ENCODE measurements at places on chromosomes 2 and 18.
A peak's percentile ranks its signal among the peaks of the same experiment; 100 is the strongest.

DNA sequence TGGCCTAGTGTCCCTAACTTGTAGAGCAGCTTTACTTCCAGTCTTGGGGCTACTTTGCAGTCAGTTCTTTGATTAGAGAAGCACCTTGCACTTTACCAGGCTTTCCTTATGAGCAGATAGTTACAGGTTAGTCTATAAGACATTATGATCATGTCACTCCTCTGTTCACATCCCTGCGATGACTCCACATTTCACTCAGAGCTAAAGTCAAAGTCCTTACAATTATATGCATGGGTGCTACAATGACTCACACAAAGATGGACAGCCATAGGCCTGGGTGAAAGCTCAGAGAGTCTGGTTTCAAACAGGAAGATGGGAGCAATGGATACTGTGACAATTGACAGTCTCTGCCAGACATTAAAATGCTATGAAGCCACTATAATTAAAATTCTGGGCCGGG is 27.1 kb upstream of the SSB start:
- no peak for DNase-seq

DNA sequence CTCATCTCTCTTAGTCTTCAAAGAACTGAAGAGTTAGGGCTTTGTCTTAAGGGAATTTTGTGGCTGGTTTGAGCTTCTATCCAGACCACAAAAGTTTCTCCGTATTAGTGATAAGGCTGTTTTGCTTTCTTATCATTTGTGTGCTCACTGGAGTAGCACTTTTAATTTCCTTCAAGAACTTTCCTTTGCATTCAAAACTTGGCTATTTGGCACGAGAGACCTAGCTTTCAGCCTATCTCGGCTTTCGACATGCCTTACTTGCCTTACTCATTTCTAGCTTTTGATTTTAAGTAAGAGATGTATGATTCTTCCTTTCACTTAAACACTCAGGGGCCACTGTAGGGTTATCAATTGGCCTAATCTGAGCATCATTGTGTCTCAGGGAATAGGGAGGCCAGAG is 29.9 kb downstream of the HDHD2 start:
- no peak for DNase-seq

GRCh38 chr2:71070294-71071093 is 2.0 kb downstream of the NAGK start:
- DNase-seq, result peak; percentile 30

- DNase-seq, result no peak
Observed at GRCh38 chr2:118686346-118686745, 161.1 kb downstream of the EN1 start.

DNA sequence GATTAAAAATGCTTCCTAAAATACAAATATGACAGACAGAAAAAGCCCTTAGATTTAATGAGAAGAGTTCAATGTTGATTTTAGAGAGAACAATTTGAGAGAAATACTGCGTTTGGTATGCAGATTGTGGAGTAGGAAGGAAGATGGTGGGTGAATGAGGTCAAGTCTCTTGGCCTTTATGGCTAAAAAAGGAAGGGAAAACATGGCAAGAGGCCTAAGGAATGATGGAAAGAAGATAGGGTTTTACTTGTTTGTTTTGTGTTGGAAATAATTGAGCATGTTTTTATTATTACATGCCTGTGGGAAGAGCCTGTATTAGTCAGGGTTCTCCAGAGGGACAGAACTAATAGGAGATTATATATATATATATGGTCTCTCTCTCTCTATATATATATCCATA is 318.1 kb downstream of the TRIB2 start:
- no peak for DNase-seq

DNA sequence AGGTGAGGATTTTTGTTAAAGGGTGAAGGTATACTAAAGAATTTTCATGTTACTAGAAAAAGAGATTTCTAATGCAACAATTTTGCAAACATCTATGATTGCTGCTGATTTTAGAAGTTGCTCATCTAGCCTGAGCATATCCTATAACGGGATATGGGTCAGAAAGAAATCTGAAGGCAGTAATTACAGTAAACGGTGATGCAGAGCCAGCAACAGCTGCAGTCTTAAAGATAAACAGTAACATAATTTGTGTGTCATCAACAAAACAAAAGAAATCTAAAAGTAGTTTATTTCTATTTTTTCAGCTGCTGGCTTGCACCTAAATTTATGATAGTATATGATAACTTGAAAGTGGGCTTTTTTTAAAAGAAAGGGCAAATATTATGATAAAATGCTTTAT is 215.7 kb downstream of the SLC4A10 start:
- no peak for DNase-seq

DNA sequence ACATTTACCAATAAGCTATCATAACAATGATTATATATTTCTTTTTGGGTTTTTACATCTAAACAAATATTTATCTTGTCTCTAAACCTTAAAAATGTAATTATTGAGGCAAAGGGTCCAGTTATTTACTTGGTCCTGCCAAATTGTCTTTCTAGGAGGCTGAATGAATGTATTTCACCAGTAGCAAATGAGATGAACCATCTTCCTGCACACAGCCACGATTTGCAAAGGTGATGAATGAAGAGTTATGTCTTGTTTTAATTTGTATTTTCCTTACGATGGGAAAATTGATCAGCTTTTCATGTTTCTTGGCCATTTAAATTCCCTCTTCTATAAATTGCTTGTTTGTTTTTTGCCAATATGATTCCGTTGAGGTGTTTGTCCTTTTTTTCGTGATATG is 1.4 kb downstream of the SP100 start:
- DNase-seq, result no peak

GRCh38 chr2:14120376-14120775 is 512.1 kb upstream of the LRATD1 start:
- no peak for DNase-seq

DNA sequence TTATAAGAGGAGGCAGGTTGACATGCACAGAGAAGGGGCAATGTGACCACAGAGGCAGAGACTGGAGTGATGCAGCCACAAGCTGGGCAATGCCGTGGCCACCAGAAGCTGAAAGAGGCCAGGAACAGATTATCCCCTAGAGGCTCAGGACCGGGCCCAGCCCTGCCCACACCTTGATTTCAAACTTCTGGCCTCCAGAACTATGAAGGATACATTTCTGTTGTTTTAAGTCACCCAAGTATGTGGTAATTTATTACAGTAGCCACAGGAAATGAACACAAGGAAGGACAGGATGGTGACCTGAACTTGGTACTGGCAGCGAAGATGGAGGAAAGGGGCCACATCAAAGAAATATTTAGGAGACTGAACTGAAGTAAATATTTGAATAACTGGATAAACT is 66.8 kb upstream of the RIOK3 start:
- no peak for DNase-seq

- no peak for DNase-seq
Observed at GRCh38 chr2:27282892-27283291, 663 bp downstream of the TRIM54 start.

- DNase-seq, result no peak
Observed at GRCh38 chr2:96431319-96431718, 73.8 kb downstream of the NEURL3 start.

DNA sequence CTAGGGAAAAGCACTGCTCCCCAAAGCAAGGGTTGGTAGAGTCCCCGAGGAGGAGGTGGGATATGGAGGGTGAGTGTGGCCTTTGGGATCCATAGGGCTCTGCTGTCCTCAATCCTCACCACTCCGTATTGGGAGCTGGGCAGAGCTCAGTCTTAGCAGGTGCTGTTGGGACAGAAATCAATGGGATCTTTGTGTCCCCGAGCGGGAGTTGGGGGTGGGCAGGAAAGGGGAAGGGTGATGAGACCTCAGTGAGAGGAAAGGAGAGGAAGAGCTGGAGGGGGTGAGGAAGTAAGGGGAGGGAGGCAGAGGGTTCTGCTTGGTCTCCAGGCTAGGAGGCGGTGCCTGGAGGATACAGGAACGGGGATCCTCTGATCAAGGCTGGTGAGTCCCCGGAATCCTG is 2.6 kb downstream of the ASIC4 start:
- no peak for DNase-seq

- no peak for DNase-seq
Observed at GRCh38 chr18:46315161-46315560, 211.0 kb downstream of the HAUS1 start.

DNA sequence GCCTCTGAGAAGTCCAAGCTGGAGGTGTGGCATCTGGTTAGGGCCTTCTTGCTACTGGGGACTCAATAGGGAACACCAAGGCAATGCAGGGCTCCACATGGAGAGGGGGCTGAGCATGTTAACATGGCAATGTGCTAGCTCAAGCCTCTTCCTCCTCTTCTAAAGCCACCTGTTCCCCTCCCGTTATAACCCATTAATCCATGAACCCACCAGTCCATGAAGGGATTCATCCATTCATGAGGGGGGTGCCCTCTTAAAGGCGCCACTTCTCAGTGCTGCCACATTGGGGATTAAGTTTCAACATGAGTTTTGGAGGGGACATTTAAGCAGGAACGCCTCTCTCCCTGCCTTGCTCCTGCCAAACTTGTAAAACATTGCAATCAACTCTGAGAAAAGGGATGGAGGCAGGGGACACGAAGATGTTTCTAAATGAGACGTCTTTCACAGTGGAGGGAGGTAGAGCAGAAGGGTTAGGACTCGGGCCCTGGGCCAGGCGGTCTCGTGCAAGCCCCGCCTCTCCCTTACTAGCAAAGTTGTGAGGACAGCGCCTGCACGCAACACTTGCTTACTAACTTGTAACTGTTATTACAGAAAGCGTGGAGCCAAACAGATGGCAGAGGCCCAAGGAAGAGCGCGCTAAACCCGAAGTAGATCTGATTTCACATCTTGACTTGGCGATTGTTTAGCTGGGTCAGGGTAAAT is 118.2 kb upstream of the ZNF516 start:
- DNase-seq, result no peak

DNA sequence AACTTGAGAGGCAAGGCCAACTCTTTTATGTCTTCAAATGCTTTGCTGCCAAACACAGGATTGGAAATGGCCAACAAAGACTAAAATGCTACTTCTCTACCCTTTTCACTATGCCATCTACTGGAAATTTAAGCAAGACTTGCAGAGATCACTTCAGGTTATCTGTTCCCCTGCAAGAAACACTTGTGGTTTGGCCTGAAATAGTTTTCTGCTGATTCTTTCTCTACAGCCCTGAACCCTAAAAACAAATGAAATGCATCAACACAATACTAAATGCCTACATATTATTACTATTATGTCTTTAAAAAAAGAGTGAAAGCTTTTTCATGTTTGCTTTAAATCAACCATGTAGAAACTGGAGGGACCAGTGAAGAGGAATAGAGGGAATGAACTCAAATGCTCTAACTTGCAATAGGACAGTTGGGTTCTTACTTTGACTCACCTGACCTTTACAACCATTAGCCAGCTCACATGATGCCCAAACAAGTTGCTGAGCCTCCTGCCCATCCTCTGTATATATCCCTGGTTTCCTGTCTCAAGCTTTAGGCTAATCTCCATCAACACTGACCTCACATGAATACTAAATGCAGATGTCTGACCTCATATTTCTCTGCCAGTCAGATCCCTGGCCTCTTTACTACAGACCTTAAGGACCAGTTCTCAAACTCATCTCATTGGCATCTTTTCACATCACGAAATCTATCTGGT is 17.5 kb upstream of the ADAM17 start:
- DNase-seq, result no peak

- DNase-seq, result no peak
Observed at GRCh38 chr2:114534116-114535084, 92.0 kb downstream of the DPP10 start.

DNA sequence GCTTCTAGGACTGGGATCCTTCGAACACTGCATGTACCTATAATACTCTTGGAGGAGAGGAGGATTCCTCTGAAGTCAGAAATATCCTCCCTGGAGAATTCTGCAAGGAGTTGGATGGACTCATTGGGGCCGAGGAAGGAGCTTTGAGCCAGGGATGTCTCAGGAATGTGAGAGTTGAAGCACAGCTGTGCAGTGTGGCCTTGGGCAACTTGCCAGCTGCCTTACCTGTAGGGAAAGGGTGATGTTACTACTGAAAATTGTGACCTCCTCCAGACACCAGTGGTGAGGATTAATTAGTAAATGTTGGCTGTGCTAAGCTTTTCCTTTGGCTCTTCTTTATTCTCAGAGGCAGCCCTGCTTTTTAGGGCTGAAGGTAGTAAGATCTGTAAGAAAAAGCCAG is 41.4 kb downstream of the FMNL2 start:
- no peak for DNase-seq

- DNase-seq, result no peak
Observed at GRCh38 chr2:15222856-15223255, 338.3 kb downstream of the NBAS start.

DNA sequence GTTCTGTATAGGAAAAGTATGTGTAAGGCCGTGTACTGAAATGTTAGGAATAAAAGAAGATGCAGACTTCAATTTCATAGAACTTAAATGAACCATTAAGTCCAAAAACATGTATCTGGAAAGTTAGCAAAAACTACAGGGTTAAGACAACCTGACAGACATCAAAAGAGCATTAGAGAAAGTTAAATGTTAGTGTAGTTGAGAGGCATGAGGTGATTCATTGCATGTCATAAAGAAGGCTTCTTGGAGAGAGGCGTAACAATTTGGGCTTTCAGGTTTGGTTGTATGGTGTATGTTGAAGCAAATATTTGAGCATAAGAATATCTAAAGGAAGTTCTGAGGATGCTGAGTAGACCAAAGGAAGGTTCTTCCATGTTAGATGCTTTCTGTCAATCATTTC is 6.3 kb downstream of the EPC2 start:
- DNase-seq, result no peak

GRCh38 chr18:27860701-27861107 is 316.2 kb downstream of the CDH2 start:
- DNase-seq, result no peak

DNA sequence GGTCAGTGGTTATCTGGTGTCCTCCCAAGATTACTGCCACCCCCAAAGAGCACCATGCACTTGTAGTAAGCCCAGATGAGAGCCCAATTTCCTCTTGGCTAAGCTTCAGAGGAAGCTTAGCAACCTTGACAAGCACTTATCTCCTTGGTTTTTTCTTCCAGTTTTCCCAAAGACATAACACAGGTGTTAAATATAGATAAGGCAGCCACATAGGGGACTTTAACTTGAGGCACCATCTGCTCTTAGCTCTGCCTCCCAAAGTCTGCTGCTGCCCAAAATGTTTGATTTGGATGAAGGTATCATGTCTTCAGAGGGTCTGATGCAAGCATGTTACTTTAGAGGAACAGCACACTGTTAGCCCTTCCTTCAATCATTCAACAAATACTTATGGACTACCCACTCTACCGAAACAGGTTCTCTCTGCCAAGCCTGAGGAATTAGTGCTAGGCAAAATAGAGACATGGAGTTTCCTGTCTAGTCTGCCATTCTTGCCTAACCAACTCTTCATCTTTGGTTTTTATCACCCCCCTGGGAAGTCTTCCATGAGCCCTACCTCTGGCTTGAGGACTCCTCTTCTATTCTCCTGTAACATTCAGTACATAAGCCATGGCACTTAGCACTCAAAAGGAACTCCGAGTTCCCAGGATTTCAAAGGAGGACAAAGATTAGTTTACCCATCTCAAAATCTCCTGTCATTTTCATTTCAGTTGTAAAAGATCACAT is 73.7 kb downstream of the SP3 start:
- no peak for DNase-seq

GRCh38 chr2:54859997-54860701 is 136.7 kb downstream of the EML6 start:
- DNase-seq, result no peak
